Dermis blood vessel endothelial cell (primary cell): ENCODE measurements at places on chromosomes 16 and 17. TPM values are rescaled to one million over a fixed set of nuclear protein-coding genes. Genes with fewer than 3 reads are reported as not detected.

HS3ST2 gene
- 0.09 TPM in 1 of 2 replicates, not detected in the other for total RNA-seq

CCL17 gene
- total RNA-seq = not detected in 2 replicates

TMEM170A gene
- total RNA-seq = 36.2 and 56.2 TPM in 2 replicates

CALB2 gene
- total RNA-seq = not detected in 2 replicates

JPH3 gene
- total RNA-seq = 0.34 and 0.51 TPM in 2 replicates

CA5A gene
- not detected in 2 replicates for total RNA-seq

SLC6A2 gene
- not detected in 2 replicates for total RNA-seq

PHOSPHO1 gene
- 0.14 TPM in 1 of 2 replicates, not detected in the other for total RNA-seq

NACA2 gene
- total RNA-seq = not detected in 2 replicates

TPPP3 gene
- 0.19 TPM in 1 of 2 replicates, not detected in the other for total RNA-seq

AGRP gene
- total RNA-seq = not detected in 2 replicates

UNC45B gene
- not detected in 2 replicates for total RNA-seq

TBC1D3C gene
- total RNA-seq = 0.56 TPM in 1 of 2 replicates, not detected in the other

LITAFD gene
- not detected in 2 replicates for total RNA-seq

C16orf95 gene
- 2.9 and 4.3 TPM in 2 replicates for total RNA-seq

ATP2C2 gene
- total RNA-seq = not detected in 2 replicates

SLC35G6 gene
- not detected in 2 replicates for total RNA-seq

SDK2 gene
- total RNA-seq = not detected in 2 replicates

TTC19 gene
- 73.8 and 78.8 TPM in 2 replicates for total RNA-seq

GPR179 gene
- total RNA-seq = not detected in 2 replicates

IRX3 gene
- 0.88 and 1.0 TPM in 2 replicates for total RNA-seq

ST6GALNAC1 gene
- total RNA-seq = not detected in 2 replicates

MYH13 gene
- not detected in 2 replicates for total RNA-seq

SLC43A2 gene
- total RNA-seq = 33.9 and 53.5 TPM in 2 replicates

TMC7 gene
- total RNA-seq = 4.4 and 6.5 TPM in 2 replicates

TLCD3B gene
- 0.47 TPM in 1 of 2 replicates, not detected in the other for total RNA-seq
